Cardiac septum (tissue), 1 donor: ENCODE measurements at places on chromosomes 4 and X.

- no peak for DNase-seq
These were observed 10.7 kb downstream of the SLC39A8 start for GRCh38 chr4:102334624-102335023.

DNA sequence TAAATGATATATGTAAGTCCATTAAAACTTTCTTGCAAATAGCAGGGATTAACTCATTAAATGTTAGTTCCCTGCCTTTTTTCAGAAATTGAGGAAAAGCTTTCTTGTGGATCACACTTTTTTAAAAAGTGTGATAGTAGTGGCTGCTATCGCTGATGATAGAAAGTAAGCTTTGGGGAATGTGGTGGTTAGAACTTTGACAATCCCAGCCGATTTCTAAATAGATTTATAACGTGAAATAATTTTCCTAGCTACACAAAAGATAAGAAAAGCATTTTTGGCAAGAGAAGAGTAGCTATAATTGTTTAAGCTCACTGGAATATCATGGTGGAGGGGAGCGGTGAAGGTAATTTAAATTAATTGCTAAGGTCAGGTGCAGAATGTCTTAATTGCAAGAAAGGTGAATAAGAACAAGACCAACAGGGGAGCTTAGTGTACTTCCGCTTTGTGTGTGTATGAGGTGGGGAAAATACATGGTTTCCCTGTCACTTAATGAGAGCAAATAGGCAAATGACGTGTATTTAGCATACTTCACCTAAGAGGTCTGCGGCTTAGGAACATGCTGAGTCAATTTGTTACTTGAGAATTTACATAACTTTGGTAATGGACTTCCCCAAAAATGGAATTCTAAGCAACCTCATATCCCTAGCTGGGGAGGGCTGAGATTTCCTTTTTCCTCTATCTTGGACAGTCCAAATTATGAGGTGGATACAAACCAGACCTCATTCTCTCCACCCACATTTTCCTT, 11.7 kb upstream of the IL21 start:
- DNase-seq: no peak

- DNase-seq: no peak
These were observed 265.3 kb downstream of the RCHY1 start for GRCh38 chr4:75248770-75249407.

- DNase-seq: no peak
These were observed 444.2 kb downstream of the IDS start for GRCh38 chrX:149060921-149061320.

DNA sequence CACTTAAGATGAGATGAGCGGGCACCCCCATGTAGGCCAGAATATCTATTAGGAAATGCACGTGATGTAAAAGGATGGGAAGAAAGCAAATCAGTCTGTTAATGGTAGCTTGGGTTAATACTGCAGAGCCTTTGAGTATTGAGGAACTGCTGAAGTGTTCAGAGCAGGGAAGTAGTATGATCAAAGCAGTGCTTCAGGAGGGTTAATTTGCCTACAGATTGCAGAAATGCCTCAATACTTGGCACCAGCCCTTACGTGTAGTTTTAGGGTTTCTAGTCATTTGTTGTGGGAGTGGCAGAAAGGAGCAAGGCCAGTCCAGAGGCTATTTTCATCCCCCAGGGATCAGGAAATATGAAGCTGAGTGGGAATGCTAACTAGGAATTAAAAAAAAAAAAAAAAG, 19.7 kb downstream of the ZFX start:
- DNase-seq: no peak

GRCh38 chr4:186159613-186160012, 31.8 kb upstream of the CYP4V2 start:
- no peak for DNase-seq

DNA sequence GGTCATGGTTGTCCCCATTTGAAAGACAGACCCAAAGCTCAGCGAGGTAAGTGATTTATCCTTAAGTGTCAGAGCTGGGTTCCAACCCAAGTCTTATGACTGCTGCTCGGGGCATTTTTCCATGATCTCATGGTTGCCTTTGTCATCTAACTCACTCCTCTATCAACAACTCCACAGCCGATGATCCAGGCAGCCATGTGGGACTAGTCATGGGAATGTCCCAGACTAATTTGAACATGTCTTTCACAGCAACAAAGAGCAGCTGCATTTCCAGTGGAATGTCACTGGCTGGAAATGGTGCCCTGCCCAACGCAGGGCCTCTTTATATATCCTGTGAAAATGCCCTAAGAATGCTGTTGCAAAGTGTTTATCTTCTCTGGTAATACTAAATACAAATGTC, 284.8 kb upstream of the PPARGC1A start:
- DNase-seq: no peak

DNA sequence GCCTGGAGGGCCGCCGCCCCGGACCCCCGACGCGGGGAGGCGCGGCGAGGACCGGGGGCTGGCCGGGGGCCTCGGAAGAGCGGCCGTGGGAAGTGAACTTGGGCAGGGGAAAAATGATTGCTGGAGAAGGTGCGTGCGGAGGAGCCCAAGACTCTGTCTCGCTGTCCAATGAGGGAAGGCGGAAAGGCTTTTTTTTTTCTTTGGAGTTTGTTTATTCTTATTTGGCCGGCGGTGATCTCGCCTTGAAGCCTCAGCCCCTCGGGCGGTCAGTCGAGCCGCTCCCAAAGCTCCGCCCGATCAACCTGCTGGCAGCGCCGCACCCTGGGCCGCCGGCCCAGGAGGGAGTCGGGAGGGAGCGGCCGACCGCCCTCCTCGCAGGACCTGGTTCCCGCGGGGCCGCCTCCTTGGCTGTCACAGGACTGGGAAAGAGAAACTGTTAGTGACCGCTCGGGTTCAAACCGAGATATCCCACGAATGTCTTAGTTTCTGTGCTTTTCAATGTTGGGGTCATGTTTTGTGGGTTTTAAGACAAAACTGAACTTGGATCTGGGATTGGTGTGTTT, 2.5 kb downstream of the CPEB2 start:
- peak; percentile 94 for DNase-seq

DNA sequence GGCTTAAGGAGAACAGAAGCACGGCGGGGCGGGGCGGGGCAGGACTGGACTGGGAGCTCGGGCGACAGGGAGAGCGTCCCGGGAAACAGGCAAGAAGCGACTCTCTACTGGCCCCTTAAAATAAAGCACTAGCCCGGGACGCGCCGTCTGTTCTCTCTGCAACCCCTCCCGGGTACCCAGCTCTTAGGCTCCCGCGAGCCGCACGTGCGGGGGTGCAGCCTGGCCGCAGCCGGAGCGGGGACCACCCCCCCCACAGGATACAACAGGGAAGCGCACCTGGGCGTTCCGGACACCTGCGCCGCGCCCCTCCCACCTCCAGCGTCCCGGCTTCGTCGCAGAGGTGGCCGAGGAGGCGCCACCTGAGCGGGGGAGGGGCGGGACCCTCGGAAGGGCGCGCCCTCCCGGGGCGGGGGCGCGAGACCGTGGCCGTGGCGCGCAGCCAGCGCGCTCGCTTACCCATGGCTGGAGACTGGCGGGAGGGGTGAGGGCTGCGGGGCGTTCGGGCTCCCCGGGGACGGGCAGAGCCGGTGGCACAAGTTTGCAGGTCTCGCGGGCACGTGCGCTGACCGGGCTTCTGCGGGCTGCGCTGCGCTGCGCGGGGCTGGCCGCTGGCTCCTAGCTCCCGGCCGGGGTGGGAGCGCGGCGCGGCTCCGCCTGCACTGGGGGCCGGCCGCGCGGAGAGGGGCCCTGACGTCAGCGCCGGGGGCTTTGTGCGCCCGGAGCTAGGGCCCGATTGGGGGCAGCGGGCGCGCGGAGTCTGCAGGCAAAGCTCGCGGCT, 91.5 kb downstream of the GEMIN8 start:
- DNase-seq: no peak
